ENCODE measurements at places on chromosomes 12 and 14.

- peak; percentile 72 for DNase-seq
Measured at GRCh38 chr12:124411281-124411878, 116.5 kb downstream of the RFLNA start.

DNA sequence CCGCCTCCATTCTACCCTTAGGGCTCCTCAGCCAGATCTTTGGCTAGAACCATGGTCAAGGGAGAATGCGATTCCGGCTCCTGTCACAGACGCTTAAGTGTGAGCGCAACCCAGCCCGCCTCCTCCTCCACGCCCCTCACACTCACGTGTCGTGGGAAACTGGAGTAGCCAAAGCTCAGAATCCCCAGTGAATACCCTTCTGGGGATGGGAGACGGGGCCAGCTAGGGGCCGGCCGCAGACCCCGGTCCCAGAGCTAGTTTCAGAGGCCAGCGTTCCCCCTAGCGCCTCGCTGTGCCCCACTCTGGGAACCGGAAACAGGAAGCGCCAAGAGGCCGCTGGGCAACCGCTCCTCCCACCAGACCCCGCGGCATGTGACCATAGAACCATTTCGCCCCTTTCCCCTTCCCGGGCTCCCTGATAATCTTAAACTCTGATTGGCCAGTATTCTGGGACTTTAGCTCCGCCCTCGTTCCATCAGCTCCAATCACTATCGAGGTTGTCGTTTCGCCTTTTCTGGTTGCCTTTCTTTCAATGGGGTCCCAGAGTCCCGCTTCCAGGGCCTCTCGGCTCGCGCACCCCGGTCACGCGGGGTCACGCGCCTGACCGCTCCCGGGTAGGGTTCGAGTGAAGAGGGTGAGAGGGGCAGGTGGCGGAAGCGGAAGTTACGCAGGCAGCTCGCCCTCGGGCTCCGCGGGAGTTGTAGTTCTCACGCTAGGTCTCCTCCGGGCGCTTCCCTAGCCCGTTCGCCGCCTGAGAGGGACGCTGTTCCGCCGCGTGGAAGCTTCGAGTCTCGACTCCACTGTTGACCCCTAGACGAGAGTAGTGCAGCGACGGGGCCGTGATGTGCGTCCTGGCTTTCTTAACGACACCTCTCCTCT, at the start of gene M6PR:
Gene M6PR (minus strand): TSS at position 304 of the 879 bp plus-strand sequence. CDS start 3,241 bp downstream, outside the sequence.
- peak; percentile 85 for DNase-seq

- no peak for DNase-seq
Measured at GRCh38 chr12:60010486-60010885, 414.7 kb downstream of the SLC16A7 start.

GRCh38 chr12:76713130-76713529, 50.8 kb upstream of the ZDHHC17 start:
- DNase-seq = no peak

- DNase-seq = no peak
Measured at GRCh38 chr12:12436831-12437345, 80.0 kb downstream of the BORCS5 start.

DNA sequence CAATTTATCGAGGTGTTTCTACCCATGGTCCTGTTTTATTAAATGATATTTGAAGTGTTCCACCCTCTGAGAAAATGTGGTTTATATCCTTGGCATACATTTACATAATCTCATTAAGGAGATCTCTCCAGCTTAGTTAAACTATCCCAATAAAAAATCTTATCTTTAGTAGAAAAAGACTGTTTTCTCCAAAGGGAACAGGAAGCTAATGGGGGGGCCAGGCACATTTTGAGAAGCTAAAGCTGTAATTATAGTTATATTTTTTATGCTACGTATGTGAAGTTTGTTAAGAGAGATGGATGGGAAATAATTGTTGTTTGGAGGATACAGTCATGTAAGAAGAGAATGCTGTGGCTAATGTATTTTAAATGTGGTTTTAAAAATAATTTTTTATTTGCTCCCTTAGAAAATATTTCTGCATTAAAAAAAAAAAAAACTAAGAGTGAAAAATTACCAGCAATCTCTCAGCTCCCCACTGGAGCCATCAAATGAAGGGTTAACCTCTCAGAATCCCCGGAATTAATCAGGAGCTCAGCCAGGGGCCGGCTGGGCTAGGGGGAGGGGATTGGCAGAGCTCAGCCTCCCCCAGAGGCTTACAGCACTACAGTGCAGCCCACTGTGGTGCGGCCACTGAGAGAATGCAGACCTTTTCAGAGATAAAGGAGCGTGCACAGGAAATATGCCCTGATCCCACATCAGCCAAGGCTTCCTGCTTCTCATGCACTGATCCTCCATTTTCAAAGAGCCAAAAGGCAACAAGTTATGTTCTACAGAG, 185.8 kb downstream of the EGLN3 start:
- DNase-seq = no peak

GRCh38 chr14:52053044-52053443, 15.8 kb downstream of the NID2 start:
- DNase-seq = peak; percentile 62

- no peak for DNase-seq
Measured at GRCh38 chr14:53790731-53791500, 165.7 kb downstream of the BMP4 start.

- no peak for DNase-seq
Measured at GRCh38 chr12:76190299-76190698, 105.8 kb upstream of the NAP1L1 start.

- no peak for DNase-seq
Measured at GRCh38 chr12:41619705-41620104, 431.6 kb downstream of the PDZRN4 start.
